HFFc6 (cell line): ENCODE measurements at places on chromosomes 6 and 20.
A peak's percentile ranks its signal among the peaks of the same experiment; 100 is the strongest.

DNA sequence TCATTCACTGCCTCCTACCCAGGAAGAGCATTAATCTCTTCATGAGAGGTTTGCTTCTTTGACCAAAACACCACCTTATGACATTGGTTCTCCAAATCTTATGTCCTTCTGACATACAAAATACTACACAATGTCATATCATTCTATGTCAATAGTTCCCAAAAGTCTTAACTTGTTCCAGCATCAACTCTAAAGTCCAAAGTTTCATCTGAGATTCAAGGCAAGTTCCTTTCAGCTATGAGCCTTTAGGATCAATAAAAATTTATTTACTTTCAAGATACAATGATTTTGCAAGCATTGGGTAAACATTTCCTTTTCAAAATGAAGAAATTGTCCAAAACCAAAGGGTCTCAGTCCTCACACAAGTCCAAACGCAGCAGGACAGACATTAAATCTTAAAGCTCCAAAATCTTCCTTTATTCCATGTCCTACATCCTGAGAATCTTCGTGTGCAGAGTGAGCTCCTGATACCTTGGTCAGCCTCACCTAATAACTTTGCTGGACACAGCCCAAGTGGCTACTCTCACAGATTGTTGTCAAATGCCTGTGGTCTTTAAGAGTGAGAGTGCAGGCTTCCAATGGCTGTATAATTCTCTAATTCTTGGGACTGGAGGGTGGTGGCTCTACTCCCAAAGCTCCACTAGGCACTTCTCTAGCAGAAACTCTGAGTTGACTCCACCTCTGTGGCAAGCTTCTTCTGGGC, 1668.2 kb downstream of the HACE1 start:
- no peak for DNase-seq

- no peak for DNase-seq
Observed at GRCh38 chr6:146456886-146457285, 86.7 kb upstream of the RAB32 start.

DNA sequence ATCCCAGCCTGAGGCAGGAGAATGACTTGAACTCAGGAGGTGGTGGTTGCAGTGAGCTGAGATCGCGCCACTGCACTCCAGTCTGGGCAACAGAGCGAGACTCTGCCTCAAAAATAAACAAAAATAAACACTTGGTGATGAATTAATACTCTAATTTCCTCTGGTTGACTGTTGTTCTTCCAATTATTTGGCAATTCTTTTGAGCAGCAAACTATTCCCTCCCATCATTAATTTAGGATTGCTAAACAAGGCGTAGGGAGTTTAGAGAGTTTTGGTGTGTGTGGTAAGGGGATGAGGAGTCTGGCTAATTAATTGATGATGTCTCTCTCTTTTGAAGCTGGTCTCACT, 2.7 kb upstream of the ID1 start:
- DNase-seq, result no peak

GRCh38 chr6:89360415-89360999, 8.0 kb upstream of the UBE2J1 start:
- peak; percentile 68 for DNase-seq

GRCh38 chr6:152184917-152185574, 377.6 kb downstream of the ESR1 start:
- no peak for DNase-seq

DNA sequence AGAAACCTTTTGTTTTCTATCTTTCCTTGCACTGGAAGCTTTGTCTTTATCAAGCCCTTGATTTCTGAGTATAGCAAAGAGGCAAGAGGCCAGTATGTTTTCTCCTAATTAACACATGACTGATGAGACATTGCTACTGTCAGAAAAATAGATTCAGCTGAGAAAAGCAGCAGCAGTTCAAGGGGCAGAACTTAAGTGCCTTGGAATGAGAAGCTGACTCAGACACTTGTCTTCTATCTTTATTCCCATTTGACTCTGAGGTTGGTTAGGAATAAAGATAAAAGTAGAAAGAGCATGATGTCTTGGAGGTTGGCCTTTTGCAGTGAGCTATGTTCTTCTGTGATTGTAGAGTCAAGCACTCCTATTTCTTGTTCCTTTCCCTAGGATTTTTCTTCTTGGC, 79.1 kb upstream of the MAN1A1 start:
- DNase-seq, result no peak

DNA sequence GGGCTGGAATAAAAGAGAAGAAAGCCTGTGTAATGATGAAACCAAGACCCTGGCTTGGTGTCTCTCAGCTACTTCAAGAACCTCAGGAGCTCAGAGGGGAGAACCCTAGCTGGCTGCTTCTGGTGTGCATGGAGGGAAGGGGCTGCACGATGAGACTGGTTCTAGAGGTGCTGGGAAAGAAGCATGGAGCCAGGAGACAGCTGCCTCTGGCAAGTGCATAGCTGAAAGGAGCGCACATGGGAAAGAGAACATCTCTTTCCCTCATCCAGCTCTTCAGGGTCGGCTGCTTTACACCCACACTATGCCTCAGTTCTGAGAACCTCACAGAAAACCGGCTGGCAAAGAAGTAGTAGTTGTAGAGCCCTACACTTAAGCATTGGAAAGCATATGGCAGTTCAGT, 139.5 kb downstream of the QKI start:
- no peak for DNase-seq

- DNase-seq, result no peak
Observed at GRCh38 chr6:8881663-8882062, 446.3 kb upstream of the SLC35B3 start.

- DNase-seq, result no peak
Observed at GRCh38 chr6:6880745-6881437, 226.9 kb upstream of the RREB1 start.

DNA sequence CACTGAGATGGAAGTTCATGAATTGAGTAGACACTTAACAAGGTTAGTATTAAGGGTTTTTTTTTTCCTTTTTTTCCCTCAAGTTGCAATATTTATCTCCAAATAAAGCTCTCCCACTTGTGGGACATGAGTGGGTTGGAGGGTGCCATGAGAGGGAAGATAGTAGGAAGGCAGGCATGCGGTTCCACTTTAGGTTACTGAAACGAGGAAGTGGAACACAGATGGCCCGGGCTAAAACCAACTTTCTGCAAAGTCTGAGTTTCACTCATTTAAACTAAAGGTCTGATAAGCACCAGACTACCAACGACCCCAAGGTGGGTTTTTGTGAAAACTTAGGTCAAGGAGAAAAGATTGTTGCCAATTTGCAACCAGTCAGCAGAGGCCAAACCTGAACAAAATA, 42.2 kb downstream of the TBC1D7 start:
- no peak for DNase-seq
